ENCODE measurements at places on chromosomes 12 and 14.

- no peak for DNase-seq
These were observed 60.7 kb downstream of the SPPL3 start for GRCh38 chr12:120843472-120843871.

- peak; percentile 2 for DNase-seq
These were observed 440.8 kb downstream of the EGLN3 start for GRCh38 chr14:33510063-33510481.

DNA sequence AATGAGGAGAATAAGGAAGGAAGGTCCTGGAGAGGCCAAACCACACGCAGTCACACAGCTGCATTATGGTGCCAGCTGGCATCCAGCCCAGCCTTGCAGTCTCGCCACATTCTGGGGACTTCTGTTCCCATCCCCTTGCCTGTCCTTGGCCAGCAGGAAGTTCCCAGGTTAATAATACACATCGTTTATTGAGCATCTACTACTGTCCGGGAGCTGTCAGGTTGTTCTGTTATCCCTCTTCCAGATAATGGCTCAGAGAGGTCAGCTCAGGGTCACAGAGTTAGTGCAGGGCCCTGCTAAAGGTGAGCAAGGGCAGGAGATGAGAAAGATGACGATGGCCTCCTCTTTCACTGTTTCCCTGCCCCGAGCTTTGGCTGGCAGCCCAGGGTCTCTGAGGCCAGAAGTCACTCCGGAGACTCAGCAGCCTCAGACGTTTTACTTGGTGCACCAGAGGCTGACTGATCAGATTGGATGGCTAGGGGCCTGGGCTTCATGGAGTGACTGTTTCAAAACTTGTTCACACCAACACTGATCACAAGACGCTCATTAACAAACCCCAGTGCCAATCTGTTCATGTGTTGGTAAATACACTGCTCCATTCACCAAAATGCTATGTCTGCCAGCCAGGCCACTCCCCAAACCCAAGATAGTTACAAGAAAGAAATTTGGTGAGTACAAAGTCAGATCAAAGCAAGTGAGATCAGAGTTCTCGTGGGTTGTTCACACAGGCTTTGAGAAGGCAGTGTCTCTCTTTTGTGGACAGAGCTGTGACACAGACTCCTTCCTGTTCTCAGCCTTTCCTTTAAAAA, 79.2 kb downstream of the B4GALNT3 start:
- DNase-seq: no peak

DNA sequence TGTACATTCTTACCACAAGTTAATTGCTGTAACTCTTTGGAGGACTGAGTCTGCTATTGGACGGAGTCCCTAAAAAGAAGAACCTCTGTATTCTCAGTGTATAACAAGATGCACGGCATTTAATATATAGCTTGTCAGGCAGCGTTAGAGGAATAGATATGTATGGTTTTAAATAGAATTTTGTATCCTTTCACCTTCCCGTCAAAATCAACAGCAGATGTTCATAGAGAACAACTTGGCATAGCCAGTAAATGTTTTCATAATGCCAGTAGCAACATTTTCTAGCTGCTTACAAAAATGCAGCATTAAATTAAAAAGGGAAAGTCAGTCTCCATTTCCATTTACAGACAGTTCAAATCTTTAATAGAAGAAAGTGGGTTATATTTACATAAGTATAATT, 6.8 kb downstream of the SCYL2 start:
- no peak for DNase-seq

GRCh38 chr14:42994051-42994736, 1387.5 kb downstream of the LRFN5 start:
- DNase-seq: peak; percentile 76

DNA sequence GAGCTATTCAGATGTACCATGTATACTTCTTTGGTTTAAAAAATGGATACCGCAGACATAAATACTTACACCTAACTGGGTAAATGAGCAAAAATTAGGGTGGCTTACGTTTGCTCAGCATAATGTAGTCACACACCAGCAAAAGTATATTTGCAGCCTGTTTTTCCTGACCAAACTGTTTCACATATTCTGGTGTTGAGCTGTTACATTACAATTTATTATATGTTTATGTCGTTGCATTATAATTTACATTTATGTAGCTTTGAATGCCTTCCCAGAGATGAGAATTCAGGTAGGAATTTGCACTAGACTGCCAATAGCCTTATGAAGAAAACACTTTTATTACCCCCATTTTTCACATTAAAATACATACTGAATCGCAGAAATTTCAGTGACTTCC, 183.3 kb downstream of the PTPRO start:
- DNase-seq: no peak

- DNase-seq: no peak
These were observed 79.5 kb upstream of the C14orf180 start for GRCh38 chr14:104499784-104500760.

GRCh38 chr14:20278414-20278813, 27.3 kb downstream of the TTC5 start:
- DNase-seq: no peak

DNA sequence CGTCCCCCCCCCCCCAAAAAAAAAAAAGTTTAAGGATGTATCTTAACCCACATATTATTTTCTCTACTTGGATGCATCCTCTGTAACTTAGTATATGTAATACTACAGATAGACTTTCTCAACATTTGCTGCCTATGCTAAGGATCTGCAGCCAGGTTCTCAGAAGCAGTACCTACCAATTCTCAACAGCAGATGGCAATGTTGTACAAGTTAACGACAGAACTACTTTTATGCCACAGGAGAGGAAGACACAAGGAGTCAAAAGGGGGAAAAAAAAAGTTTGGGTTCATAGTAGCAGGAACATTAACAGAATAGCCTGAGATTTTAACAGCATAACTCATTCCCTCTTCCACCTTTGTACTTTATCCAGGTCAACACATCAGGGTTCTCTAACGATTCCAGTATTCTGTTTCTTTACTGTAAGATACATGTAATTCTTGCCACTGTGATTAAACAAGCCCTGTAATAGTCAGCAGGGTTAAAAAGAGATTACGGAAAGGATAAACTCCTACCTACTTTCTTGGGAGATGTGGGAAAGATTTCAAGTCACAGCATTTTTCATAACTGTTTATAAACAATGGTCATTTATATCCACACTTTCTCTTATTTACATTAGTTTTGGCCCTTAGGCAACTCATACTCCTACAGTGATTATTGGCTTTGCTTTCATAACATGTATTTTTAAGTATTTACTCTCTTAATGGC, 5.7 kb upstream of the NEK9 start:
- peak; percentile 39 for DNase-seq

Data from HS-5 (cell line).